SJCRH30 (cell line): ENCODE measurements at places on chromosomes 4 and X.

DNA sequence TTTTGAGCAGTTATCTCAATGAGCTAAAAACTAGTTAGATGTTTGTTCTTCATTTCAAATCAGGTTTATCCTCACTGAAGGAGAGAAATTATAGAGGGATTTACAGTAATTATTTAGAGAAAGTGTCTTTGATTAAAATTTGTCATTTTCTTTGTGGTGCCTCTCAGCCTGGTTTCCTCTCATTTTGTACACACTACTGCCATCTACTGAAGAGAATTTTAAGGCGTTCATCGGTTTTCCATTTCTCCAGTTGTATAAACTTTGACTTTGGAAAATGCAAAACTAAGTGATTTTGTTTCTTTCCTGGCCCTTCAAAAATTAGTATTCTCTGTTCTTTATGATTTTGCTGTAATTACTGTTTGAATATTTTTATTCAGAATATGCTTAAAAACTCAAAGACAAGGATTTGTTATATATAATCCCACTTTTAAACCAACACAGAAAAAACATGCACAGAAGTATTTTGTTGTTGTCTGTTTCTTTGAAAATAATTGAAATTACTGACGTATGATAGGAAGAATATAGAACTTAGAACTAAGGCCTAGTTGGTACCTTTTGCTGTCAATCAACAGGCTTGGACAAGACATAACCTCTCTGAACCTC is 34.4 kb upstream of the ANXA3 start:
- DNase-seq: peak; percentile 77

GRCh38 chr4:104919406-104919805 is 227.3 kb upstream of the TET2 start:
- no peak for DNase-seq

DNA sequence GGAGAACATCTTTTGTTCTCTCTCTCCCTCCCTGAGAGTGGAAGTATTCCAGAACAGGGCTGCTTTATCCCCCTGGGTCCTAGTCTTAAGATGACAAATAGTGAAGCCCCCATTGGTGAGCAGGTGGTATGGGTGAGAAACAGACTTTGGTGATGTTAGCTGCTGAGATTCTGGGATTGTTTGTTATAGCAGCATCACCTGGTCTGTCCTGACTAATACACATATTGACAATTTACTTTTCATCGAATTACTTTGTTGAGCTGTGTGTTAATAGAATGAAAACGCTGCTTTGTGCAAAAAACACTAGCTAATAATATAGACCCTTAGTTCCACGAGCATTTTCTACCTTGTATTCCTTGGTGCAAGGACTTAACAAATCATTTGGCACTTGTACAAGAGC is 133.5 kb downstream of the ASMT start:
- DNase-seq: no peak

DNA sequence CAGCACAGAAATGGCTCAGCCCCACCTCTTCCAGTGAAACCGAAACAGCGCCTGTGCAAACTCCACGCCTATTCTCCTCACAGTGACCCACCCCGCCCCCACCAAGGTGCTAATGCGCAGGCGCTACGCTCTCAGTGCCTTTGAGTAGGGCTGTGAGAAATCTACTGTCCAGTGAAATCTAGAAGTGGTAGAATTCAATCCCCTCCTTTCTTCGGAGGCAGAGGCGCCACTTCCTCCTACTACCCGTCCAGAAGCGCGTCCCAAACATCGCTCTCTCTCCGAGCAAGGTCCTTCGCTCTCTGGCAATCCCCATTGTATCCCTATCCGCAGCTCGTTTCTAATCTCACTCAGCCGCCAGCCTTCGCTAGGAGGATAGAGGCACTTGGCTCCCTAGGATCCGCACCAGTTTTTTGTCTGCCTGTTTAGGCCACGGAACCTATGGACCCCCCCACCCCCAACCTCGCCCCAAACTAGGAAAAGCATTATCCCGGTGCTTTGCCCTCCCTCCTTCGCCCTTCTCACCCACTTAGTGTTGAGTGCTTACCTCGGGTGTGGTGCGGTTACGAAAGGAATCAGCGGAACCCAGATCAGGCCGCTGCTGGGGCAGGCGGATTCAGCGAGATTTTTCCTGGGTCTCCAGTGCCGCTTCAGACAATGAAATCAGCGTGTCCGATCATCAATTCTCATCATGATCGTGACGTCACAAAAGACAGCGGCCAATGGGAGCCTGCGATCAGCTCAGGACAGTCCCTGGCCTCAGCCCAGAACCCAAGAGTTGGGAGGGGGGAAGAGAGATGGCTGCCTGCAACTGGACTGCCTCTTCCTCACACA is at the start of gene HDX:
Gene HDX (minus strand): TSS at position 656 of the 831 bp plus-strand sequence. CDS start 27,056 bp downstream, outside the sequence.
- DNase-seq: peak; percentile 88

DNA sequence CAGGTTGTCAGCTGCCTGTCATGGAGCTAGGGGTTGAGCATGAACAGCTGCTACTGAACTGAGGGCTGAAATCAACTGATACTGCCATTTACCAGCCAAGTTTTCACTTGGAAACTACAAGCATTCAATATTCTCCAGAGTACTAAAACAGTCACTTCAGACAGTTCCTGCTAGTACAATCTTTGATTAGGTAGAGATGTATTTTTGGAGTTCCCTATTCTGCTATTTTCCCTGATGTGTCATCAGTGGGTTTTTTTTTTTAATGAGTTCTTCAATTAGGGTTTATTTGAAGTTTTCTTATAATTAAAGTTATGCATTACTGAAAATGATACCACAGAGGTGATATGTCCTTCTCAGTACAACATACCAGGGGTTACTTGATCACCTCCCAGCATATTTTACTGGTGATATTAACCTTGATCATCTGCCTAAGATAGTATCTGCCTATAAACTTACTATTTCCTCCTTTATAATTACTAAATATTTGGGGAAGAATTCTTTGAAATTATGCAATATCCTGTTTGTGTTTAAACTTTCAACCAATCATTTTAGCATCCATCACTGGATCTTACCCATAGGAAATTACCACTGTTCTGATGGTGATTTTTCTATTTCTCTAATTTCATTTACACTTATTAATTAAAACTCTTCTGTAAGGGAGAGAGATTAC is 13.6 kb downstream of the PDCL2 start:
- no peak for DNase-seq

DNA sequence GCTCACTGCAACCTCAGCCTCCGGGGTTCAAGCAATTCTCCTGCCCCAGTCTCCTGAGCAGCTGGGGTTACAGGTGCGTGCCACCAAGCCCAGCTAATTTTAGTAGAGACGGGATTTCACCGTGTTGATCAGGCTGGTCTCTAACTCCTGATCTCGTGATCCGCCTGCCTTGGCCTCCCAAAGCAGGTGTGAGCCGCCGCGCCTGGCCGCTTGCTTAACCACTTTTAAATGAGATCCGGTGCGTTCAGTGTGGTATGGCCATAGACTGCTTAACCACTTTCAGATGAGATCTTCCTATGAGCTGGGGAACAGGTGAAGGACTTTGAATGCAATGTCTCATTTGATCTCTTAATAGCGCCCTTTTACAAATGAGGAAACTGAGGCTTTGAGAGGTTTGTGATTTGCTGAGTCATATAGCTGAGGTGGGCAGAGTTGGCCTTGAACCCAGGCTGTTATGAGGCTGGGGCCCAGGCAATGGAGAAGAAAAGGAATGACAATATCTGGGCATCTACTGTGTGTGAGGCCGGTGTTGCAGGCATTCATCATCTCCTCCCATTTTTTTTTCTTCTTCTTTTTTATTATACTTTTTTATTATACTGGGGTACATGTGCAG is 41.9 kb upstream of the NSG1 start:
- DNase-seq: no peak

DNA sequence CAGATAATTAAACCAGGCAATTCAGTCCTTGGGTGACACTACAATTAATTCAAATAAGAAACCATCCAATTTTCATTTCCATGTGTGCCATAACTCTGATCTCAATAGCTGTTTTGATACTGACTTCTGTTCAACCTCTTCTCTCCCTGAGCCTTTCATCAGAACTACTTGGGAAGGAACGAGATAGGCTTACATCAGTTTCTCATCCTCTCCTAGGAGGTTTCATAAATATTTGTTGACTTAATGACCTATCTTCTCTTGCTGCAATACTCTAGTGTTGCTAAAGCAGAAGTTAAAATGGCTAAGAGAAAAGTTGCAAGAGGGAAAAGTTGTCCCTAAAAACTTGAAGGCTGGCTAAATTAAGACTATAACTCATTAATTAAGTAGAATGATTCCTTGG is 41.8 kb downstream of the PRKG2 start:
- no peak for DNase-seq

DNA sequence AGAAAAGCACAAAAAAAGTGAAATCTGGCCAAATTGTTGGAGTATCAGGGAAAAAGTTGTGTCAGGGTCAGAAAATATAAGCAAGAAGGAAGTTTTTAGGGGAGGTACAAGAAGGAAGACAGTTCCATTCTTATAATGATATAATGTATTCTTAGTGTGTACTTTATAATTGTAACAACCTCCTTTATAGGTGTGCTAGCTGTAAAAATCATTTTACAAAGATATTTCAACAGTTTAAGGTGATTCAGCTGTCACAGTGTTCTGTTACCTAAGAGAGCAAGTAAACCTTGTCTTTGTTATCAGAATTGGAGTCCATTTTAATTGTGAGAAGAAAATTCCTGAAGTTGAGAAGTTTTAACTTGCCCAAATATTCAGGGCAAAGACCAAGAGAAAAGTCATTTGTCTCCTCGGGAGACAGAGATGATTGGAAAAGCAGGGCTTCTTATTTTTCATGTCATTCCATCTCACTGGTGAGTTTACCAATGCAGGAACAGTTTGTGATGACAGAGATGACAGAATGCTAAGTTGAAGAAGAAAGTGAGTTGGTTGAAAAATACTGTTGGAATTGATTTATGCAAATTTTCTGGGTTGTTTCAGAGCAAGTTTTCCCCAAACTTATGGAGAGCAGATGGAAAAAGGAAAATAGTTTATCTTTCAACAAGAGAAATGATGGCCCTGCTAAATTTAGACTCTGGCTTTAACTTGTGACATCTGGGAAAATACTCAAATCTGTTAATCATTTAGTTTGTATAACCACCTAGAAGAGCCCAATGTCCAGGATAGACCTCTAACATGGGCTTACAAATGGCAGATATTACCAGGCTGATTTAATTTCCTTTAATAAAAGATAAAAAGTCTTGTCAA is 14.8 kb downstream of the INTS6L start:
- no peak for DNase-seq

- DNase-seq: no peak
These were observed 624 bp downstream of the BEX5 start for GRCh38 chrX:102154900-102155805.

- DNase-seq: no peak
These were observed 87.3 kb downstream of the GPR143 start for GRCh38 chrX:9678215-9678965.

DNA sequence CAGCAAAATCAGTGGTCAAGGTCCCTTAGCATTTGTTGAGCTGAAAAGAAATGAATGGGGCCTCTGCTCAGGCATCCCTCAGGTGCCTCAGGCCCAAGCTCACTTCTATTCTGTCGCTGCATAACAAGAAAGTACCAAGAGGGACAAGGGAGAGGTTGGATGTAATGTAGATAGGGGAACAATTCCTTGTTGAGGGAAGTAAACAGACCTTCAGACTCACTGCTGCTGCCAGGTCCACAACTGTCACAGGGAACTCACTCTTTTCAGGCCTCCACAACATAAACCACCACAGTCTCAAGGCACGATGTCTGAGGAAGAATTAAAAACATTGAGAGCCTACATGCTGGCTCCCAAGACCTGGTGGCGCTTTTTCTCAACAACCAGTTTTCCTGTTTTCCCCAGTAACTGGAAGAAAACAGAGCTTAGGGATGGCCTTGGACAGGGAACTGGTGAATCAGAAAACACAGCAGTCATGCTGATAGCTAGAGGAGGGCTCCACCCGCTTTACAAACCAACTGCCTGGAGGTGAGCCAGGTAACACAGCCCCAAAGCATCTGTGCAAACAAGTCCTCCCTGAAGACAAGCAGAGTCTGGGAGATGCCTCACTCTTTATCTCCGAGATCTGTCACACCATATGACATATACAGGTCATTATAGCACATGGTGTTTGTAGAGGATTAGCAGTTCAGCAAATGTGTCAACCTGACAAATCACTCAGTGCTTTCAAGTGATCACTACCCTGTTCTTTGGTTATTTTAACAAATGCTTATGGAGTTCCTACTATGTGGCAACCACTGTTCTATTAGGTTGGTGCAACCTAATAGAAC is 14.3 kb upstream of the AWAT1 start:
- DNase-seq: no peak
